ENCODE measurements at places on chromosomes 16 and 17.

DNA sequence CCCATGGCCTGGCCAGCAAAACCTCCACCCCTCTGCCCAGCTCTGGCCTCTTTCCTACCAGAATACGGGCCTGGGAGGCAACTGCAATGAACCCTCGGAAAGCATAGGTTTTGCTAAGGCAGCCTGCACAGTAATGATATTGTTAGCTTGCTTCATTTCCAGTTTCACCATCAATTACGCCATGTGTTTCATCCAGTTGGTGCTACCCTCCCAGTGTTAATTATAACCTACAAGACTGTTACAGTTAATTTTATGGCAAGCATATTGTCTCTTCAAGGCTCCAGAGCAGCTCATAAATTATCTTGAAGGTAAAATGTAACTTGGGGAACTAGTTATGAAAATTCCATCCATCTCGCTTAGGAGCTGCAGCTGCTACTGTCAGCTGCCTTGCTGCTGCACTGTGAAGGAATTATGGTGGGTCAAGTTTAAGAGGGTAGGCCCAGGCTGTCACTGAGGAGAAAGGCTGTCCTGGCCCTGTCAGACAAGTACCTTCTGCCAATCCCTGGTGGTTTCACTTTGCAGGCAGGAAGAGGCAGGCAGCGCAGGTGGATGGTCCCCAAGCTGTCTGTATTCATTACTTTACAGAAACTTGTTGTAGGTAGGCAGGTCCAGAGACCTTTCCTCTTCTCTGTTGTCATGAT is 242.9 kb downstream of the FTO start:
- DNase-seq, result no peak
- no peak overlapping the region for H3K4me3 ChIP-seq
- H3K27me3 ChIP-seq, result no peaks in the 10 kb centered on the region
- peaks cover 1% of the 10 kb centered on the region for H3K4me1 ChIP-seq

GRCh38 chr17:76955191-76955590 is 87.0 kb downstream of the MGAT5B start:
- no peaks in the 10 kb centered on the region for H3K4me1 ChIP-seq
- no peak overlapping the region for H3K27ac ChIP-seq
- DNase-seq, result no peak
- no peak overlapping the region for H3K4me3 ChIP-seq
- no peaks in the 10 kb centered on the region for H3K36me3 ChIP-seq
- H3K27me3 ChIP-seq, result peaks cover 48% of the 10 kb centered on the region

GRCh38 chr17:66900126-66901010 is 64.1 kb upstream of the CACNG4 start:
- no peak overlapping the region for H3K4me3 ChIP-seq
- peaks cover 4% of the 10 kb centered on the region for H3K4me1 ChIP-seq
- H3K36me3 ChIP-seq, result no peaks in the 10 kb centered on the region
- no peak for DNase-seq
- H3K27ac ChIP-seq, result no peak overlapping the region

GRCh38 chr17:67442787-67443624 is 65.9 kb downstream of the PITPNC1 start:
- H3K4me1 ChIP-seq, result peaks cover 5% of the 10 kb centered on the region
- H3K4me3 ChIP-seq, result no peak overlapping the region

DNA sequence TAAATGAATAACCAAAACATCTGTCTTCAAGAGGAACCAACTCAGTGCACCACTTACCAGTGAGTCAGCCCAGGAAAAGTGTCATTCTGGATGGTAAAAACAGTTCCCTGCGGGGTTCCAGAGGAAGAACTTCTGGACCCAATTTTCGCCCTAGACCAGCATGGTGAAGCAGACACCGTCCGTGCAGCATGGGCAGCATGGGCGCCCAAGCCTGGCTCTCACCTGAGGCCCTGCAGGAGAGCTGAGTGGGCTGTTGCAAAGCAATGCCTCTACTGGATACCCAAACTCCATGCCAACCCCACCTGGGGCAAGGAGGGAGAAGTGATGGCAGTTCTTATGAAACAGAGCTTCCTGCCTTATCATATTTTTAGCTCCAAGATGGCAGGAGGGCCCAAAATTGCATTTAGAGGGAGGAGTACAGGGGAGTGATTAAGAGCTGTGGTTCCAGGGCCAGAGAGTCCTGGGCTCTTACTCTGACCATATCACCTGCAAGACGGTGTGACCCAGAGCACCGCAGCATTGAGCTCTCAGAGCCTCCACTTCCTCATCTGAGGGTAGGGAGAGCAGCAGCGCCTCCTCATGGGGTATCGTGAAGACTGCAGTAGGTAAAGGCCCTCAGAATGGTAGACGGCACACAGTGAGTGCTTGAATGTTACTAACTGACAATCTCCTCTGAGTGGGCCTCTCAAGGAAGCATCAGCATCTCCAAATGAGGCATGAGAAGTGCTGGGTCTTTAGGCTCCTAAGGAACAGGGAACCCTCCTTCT is 16.6 kb upstream of the INPP5K start:
- H3K36me3 ChIP-seq, result peaks cover 83% of the 10 kb centered on the region
- peak; percentile 12 for DNase-seq
- H3K27me3 ChIP-seq, result no peaks in the 10 kb centered on the region
- no peak overlapping the region for H3K27ac ChIP-seq

GRCh38 chr16:13621639-13622038 is 298.3 kb upstream of the ERCC4 start:
- H3K27ac ChIP-seq, result no peak overlapping the region
- DNase-seq, result no peak
- no peaks in the 10 kb centered on the region for H3K27me3 ChIP-seq
- H3K4me3 ChIP-seq, result no peak overlapping the region
- H3K36me3 ChIP-seq, result no peaks in the 10 kb centered on the region

DNA sequence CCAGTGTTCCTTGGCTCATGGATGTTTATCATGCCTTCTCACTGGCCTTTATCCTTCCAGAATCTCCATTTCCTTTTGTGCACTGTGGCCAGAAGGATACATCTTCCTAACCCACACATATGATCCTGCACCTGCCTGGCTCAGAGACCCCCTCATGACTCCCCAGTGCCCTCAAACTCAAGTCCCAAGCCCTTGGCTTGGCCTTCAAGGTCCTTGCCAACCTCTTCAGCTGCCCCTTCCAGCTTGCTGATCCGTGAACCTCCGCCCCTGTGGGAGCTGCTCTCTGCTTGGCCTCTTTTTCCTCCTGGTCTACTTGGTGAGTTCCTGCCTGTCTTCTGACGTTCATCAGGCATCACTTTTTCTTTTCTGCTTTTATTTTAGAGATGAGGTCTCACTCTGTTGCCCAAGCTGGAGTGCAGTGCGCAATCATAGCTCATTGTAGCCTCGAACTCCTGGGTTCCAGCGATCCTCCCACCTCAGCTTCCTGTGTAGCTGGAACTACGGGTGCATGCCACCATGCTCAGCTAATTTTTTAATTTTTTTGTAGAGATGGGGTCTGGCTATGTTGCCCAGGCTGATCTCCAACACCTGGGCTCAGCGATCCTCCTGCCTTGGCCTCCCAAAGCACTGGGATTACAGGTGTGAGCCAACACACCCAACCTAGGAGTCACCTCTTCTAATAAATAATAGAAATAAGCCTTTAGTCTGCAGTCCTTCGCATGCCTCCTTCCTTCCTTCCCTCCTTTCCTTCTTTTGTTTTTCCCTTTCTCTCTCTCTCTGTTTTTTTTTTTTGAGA is 2.5 kb upstream of the PYCARD start:
- peaks cover 33% of the 10 kb centered on the region for H3K27me3 ChIP-seq
- no peak for DNase-seq
- H3K4me3 ChIP-seq, result no peak overlapping the region

GRCh38 chr16:22979038-22979437 is 165.1 kb downstream of the HS3ST2 start:
- H3K27me3 ChIP-seq, result no peaks in the 10 kb centered on the region
- H3K4me1 ChIP-seq, result no peaks in the 10 kb centered on the region
- H3K36me3 ChIP-seq, result no peaks in the 10 kb centered on the region
- no peak for DNase-seq
- no peak overlapping the region for H3K27ac ChIP-seq

GRCh38 chr16:31064882-31065461 is 9.1 kb downstream of the ZNF668 start:
- peak; percentile 93 for DNase-seq
- peaks cover 28% of the 10 kb centered on the region for H3K4me1 ChIP-seq
- H3K27ac ChIP-seq, result peak overlapping the region; percentile 90

GRCh38 chr17:43085474-43085873 is 39.7 kb downstream of the BRCA1 start:
- H3K4me3 ChIP-seq, result no peak overlapping the region
- H3K27ac ChIP-seq, result no peak overlapping the region
- DNase-seq, result peak; percentile 32

- H3K4me3 ChIP-seq, result no peak overlapping the region
- H3K4me1 ChIP-seq, result peaks cover 2% of the 10 kb centered on the region
- no peak for DNase-seq
- H3K36me3 ChIP-seq, result peaks cover 6% of the 10 kb centered on the region
Observed at GRCh38 chr17:2198927-2199326, 104.7 kb downstream of the SMG6 start.

DNA sequence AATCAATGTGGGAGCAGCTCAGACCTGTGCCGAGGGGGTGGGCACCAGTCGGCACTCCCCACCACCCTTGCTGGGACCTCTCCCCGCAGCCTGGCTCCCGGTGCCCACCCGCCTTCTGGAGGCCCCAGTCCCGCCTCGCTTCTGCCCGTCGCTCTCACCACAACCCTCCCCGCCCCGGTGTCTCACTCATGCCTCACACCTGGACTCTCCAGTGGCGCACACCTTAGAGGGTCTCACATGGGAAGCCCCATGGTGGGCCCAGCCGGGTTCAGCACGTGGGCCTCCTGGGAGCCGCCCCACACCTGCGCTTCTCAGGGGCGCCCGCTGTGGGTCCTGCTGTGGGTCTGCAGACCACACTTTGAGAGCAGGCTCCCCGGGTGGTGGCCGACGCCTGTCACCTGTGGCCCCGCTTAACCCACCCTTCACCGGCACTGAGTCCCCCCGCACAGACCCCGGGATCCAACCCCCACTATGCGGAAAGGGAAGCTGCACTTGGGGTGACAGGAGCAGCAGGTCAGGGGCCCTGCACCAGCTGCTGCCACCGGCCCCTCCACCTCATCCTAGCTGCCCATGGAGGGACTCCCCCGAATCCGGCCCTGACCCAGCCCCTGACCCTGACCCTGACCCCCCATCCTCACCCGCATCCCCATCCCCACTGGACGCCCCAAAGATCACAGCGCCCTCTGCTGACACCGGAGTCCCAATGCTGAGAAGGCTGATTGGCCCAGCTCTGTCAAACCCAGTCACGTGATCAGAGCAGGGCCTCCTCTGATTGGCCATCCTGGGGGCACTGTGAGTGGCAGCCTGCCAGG is 27.4 kb upstream of the SLC38A10 start:
- no peak overlapping the region for H3K27ac ChIP-seq
- no peaks in the 10 kb centered on the region for H3K36me3 ChIP-seq
- peaks cover 36% of the 10 kb centered on the region for H3K27me3 ChIP-seq
- peaks cover 2% of the 10 kb centered on the region for H3K4me1 ChIP-seq

GRCh38 chr17:45143767-45144198 is 4.5 kb upstream of the HEXIM1 start:
- peak overlapping the region; percentile 56 for H3K27ac ChIP-seq
- peaks cover 8% of the 10 kb centered on the region for H3K36me3 ChIP-seq
- H3K27me3 ChIP-seq, result no peaks in the 10 kb centered on the region
- H3K4me1 ChIP-seq, result peaks cover 28% of the 10 kb centered on the region

DNA sequence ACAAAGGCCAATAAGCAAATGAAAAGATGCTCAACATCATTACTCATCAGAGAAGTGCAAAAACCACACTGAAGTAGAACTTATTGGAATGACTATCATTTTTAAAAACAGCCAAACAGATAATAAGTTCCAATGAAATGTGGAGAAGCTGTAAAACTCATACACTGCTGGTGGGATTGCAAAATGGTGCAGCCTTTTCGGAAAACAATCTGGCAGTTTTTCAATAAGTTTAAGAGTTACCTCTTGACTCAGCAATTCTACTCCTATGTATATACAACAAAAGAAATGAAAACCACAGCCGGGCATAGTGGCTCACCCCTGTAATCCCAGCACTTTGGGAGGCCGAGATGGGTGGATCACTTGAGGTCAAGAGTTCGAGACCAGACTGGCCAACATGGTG is 49.3 kb downstream of the AKAP10 start:
- no peak for DNase-seq
- H3K4me1 ChIP-seq, result peaks cover 1% of the 10 kb centered on the region
- no peaks in the 10 kb centered on the region for H3K27me3 ChIP-seq
- no peak overlapping the region for H3K4me3 ChIP-seq
- H3K36me3 ChIP-seq, result peaks cover 33% of the 10 kb centered on the region

DNA sequence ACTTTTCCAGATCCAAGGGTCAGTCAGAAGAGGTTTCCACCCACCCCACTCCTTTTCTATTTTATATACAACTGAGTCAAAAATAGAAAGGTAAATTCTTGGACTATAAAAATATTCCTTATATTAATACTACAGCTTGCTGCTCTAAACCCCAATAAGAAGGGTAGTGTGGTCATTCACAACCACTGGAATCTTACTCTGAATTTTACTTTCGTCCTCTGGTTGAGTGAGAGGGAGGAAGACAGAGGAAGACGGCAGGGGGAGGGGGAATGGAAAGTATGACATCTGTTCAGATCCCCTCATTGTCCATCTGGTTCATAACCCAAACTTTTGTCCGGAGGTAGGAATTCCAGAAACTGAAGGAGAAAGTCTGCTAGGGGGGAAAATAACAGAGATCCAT is 67.2 kb downstream of the MAF start:
- no peaks in the 10 kb centered on the region for H3K36me3 ChIP-seq
- H3K4me3 ChIP-seq, result no peak overlapping the region
- H3K27me3 ChIP-seq, result no peaks in the 10 kb centered on the region
- H3K4me1 ChIP-seq, result no peaks in the 10 kb centered on the region
- no peak for DNase-seq

DNA sequence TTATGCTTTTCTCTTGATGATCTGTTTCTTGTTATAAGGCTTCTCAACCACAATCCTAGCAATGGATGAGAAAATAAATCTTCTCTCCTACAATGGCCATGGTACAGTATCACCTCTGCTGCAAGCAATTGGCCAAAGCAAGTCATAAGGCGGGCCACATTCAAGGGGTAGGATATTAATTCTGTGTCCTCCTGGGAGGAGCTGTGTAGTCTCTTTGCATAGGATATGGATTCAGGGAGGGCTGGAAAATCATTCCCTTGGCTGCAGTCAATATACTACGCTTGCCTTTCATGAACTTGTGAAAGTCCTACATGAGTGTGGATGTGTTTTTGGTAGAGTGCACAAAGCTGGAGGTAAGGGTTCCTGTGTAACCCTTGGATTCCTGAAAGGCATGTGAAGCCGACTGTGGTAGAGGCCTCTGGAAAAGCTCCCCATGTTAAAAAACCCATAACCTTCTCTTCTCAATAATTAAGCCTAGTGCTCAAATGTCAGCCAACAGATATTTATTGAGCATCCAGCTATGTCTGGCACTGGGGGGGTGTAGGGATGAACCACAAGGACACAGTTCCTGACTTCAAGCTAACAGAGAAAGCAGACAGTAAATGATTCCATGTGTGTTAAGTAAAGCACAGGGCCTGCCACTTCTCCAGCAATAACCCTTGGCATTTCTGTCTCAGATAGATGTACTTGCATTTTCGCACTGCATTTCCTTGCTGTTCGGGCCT is 147.6 kb upstream of the HS3ST3A1 start:
- H3K27ac ChIP-seq, result no peak overlapping the region
- DNase-seq, result peak; percentile 20
- no peaks in the 10 kb centered on the region for H3K36me3 ChIP-seq
- H3K4me1 ChIP-seq, result no peaks in the 10 kb centered on the region
- no peak overlapping the region for H3K4me3 ChIP-seq
- no peaks in the 10 kb centered on the region for H3K27me3 ChIP-seq

GRCh38 chr16:60553090-60553757 is 1483.0 kb downstream of the CDH8 start:
- no peaks in the 10 kb centered on the region for H3K4me1 ChIP-seq
- no peak overlapping the region for H3K27ac ChIP-seq
- DNase-seq, result no peak
- H3K27me3 ChIP-seq, result no peaks in the 10 kb centered on the region
- no peaks in the 10 kb centered on the region for H3K36me3 ChIP-seq

Measured in mesenchymal stem cell (in vitro differentiated cells and primary cell).